ENCODE measurements at places on chromosomes 2 and 18.

GRCh38 chr2:38268691-38269327 is 108.3 kb downstream of the ATL2 start:
- peak; percentile 22 for DNase-seq

- DNase-seq, result no peak
Observed at GRCh38 chr2:224682134-224682533, 34.0 kb downstream of the CCDC195 start.

- no peak for DNase-seq
Observed at GRCh38 chr2:112293636-112294401, 18.4 kb downstream of the ZC3H6 start.

DNA sequence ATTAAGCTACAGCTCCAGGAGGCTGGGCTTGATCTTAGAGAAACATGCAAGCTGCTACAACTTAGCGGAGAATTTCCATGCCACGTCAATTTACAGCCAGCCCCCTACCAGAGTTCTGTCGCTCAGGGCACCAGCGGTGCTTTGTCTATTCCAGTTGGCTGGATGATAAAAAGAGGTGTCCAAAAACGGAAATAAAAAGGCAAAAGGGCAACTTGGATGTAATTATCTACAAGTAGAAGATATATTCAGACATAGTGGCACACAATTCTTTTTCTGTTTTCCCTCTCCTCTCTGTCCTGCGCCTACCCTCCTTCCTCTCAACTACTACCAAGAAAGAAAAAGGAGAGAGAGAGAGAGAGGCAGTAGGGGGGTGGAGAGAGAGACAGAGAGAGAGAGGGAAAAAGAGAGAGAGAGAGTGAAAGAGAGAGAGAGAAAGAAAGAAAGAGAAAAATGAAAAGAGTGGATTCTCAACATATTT is 363 bp upstream of the RFTN2 start:
- DNase-seq, result peak; percentile 75

GRCh38 chr2:26324903-26325302 is 21.0 kb upstream of the SELENOI start:
- no peak for DNase-seq

DNA sequence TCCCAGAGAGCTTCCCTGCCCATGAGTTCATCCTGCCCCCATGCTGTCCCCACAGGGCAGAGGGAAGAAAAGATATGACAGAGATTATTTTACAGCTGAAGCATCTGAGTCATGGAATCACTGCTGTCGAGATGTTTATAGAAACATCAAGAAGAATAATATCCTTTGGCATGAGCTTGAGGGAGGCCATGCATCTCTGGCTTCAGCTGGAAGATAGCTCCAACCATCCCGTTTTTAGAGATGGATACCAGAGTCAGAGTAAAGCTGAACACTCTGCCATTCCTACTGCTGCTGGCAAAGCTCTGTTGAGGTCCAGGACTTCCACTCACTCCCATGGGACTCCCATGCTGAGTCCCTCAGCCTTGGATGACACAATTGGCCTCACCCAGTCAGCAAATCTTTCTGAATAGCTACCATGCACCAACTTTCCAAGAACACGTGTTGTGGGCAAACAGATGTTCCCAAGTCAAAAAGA is 167.8 kb downstream of the TTC32 start:
- peak; percentile 92 for DNase-seq
